Posterior vena cava (tissue), 2 donors: ENCODE measurements at places on chromosomes 4 and X.

GRCh38 chr4:188783175-188783574 lies 643.9 kb downstream of the TRIML1 start:
- DNase-seq = no peak

GRCh38 chr4:82770607-82771006 lies 28.0 kb downstream of the SCD5 start:
- DNase-seq = no peak

DNA sequence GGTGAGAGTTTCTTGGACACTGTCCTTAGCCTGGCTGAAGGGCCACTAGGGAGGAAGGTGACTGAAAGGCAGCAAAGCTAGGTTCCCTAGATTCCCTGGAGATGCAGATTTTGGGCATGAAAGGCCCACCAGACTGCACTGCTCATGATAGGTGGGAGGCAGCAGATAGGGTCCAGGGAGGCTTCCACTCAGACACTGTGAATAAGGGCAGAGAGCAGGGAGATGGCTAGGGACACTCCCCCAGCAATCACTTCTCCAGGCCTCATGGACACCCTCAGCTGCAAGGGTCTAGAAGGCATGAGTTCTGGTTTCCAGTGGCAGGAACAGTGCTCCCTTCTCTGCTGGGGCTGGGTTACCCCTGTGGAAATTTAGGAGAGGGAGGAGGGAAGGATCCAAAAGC lies 20.1 kb downstream of the ARMCX2 start:
- DNase-seq = no peak

DNA sequence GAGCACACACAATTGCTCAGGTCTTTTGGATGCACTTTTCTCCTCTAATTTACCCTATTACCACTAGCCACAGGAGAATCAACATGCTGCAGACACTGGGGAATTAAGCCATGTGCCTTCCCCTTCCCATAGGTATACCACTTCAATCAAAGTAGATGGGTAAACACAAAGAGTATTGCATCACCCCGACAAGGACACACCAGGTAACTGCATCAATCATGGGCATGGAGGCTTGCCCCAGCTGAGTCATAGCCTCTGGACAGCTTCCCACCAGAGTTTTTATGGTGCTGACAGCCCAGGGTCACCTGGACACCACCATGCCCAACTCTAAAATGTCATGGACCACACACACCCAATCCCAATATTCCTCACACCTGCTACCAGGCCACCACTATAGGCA lies 197.2 kb upstream of the AR start:
- no peak for DNase-seq

GRCh38 chr4:57042711-57043169 lies 64.0 kb downstream of the POLR2B start:
- peak; percentile 92 for DNase-seq

- peak; percentile 78 for DNase-seq
Observed at GRCh38 chr4:2417226-2417764, 1.1 kb downstream of the ZFYVE28 start.

- no peak for DNase-seq
Observed at GRCh38 chr4:42488114-42488513, 90.8 kb downstream of the SHISA3 start.

GRCh38 chr4:33948921-33949320 lies 2295.4 kb downstream of the ARAP2 start:
- DNase-seq = no peak

DNA sequence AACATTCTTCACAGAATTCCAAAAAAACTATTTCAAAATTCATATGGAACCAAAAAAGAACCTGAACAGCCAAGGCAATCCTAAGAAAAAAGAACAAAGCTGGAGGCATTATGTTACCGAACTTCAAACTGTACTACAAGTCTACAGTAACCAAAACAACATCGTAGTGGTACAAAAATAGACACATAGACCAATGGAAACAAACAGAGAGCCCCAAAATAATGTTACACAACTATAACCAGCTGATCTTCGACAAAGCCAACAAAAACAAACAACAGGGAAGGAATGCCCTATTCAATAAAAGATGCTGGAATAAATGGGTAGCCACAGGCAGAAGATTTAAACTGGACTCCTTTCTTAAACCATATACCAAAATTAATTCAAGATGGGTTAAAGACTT lies 1189.6 kb downstream of the PCDH18 start:
- DNase-seq = no peak
